ENCODE measurements at places on chromosomes 12 and 14.

GRCh38 chr12:13024531-13024916 lies 19.7 kb upstream of the FAM234B start:
- no peak for DNase-seq

DNA sequence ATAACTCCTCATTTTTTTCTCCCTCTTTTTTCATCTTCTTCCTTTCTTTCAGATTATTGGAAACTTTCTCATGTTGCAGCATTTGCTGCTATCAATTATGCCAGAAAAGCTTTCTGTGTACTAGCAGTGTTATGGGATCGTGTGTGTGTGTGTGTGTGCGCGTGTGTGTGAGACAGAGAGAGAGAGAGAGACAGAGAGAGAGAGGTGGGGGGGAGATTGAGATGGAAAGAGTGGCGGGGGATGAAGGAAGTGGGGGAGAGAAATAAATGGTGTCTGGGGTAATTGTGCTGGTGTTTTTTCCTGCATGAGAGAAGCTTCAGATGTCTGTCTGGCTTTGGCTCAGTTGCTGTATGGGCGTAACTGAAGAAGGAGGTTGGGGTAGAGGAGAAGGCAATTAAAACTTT lies 268.9 kb downstream of the RAD51B start:
- DNase-seq = peak; percentile 28

DNA sequence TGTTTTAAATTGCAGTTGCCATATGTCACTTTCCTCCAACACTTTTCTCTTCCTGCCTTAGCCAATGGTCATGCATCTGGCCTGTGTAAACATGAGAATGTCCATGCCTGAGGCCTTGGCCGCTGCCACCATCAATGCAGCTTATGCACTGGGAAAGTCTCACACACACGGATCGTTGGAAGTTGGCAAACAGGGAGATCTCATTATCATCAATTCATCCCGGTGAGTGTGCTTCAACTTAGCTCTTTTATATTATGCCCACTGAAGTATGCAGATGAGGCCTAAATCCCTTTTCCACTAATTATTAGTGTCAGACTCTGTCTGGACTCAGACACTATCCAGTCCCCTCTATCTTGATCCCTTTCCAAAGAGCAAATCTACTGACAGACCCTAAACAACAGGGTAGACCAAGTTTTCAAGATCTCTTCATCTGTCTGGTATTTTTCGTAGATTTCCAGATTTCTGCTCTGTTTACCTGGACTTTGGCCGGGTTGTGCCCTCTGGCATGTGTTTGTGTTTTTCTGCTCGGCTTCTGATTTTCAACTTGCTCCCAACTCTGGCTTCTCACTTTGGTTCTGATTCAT lies 23.2 kb downstream of the AMDHD1 start:
- no peak for DNase-seq

DNA sequence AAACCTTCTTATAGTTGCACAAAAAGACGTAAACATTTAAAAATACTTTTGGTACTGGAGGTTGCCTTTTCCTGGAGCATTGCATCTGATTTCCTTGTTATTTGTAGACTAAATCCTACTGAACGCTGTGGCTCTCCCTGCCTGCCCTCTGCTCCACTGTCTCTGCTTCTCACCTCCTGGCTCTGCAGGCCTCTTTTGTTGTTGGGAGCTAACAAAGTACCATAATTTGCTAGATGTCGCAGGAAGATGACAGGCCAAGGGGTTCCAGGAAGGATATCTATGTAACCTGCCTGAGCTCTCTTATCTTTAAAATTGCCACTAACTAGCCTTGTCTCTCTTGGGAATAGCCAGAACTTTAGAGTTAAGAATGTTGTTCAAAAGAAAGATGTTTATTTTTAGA lies 21.4 kb downstream of the SYNE2 start:
- DNase-seq = no peak

DNA sequence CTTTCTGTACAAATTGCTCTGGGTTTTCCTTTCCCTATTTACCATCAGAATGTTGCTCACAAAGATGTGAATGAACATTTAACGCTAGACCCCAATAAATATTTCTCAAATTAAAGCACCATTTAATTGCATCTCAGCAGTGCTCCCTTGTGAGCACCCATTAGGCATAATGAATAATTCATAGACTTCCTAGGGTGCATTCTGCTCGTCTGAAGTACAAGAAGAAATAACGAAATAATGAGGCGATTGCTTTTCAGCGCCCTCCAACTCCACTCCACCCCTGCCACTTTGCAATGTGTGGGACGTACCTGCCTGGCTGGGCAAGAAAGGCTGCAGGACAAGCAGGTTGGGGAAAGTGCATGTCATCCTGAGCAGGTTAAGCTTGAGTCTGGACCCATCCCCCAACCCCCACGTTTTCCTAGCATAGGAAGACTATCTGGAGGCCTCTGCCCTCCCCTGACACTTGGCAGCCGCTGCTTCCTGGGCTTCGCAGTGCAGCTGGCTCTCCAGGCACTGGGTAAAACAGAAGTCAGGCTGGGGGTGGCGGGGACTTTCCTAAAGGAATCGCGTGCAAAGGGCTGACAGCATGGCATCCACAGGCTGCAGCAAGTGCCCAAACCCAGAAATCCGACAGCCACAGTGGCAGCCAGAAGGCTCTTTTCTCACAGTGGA lies 253.7 kb downstream of the DUSP6 start:
- no peak for DNase-seq

DNA sequence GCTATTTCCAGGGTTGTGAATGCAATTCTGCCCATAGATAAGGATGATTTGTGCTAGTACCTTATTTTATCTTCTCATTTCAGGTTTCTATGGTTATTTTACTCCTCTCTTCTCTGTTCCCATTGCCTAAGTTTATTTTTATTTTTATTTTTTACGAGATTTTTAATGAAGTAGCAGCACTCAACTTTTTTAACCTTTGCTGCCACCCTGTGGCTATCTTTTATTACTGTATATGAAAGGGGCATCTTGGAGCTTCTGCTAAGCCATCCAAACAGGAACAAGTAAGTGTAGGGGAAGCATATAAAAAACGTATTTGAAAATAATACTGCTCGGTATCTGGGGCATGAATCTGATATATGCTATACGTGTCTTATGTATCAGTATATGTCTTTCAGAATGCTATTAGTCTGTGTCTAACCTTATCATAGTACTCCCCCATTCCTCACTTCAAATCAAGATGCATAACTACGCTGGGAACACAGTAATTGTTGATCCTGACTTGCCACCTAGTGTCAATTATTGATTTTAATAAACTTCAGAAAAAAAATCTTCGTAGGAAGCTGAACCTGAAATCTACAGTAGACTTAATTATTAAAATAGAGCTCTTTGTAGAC lies 60.3 kb downstream of the KLRG1 start:
- DNase-seq = peak; percentile 73

DNA sequence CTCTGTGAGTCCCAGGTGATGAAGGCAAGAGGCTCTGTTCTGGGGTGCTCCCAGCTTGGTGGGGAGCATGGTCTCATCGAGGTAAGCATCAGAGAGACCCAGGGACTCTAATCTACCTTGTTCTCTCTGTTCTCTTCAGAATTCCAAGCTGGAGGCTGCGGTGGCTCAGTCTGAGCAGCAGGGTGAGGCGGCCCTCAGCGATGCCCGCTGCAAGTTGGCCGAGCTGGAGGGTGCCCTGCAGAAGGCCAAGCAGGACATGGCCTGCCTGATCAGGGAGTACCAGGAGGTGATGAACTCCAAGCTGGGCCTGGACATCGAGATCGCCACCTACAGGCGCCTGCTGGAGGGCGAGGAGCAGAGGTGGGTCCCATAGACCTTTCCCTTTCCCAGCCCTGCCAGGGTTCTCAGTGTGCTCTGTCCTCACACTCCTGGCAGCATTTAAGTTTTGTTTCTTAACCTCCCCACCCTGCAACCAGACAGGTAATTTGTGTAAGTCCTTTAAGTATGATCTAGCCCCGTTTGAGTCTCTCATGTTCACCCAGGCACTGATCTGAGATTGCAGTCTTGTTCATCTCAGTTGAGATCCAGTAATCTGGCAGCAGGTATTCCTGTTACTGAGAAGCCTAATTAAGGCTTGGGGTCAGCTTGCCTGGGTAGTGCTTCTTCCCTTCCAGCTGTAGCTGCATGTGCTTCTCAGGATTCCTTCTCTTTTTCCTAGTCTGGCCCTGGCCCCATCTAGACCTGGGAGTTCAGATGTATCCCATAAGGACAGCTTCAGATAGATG lies 14.8 kb upstream of the KRT81 start:
- no peak for DNase-seq

- peak; percentile 13 for DNase-seq
These were observed 24.7 kb downstream of the ITPK1 start for GRCh38 chr14:93090826-93091555.

DNA sequence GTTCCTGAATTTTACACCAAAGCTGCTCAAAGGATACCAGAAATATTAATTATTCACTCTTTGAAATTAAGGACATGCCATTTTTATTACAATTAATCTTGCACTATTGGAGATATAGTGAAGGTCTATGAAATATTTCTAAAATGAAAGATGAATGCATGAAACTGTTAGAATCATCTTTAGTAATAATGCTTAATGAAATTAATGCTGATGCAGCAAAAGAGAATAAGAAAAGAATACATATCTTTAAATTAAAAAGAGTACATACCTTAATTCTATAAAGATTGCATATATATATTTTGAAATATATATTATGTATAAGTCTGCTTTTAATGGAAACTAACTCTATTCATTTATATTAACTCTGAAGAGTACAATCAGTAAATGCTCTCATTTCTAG lies 236.0 kb downstream of the ALX1 start:
- no peak for DNase-seq

- peak; percentile 5 for DNase-seq
These were observed 245.8 kb upstream of the PDZRN4 start for GRCh38 chr12:40942326-40942725.

DNA sequence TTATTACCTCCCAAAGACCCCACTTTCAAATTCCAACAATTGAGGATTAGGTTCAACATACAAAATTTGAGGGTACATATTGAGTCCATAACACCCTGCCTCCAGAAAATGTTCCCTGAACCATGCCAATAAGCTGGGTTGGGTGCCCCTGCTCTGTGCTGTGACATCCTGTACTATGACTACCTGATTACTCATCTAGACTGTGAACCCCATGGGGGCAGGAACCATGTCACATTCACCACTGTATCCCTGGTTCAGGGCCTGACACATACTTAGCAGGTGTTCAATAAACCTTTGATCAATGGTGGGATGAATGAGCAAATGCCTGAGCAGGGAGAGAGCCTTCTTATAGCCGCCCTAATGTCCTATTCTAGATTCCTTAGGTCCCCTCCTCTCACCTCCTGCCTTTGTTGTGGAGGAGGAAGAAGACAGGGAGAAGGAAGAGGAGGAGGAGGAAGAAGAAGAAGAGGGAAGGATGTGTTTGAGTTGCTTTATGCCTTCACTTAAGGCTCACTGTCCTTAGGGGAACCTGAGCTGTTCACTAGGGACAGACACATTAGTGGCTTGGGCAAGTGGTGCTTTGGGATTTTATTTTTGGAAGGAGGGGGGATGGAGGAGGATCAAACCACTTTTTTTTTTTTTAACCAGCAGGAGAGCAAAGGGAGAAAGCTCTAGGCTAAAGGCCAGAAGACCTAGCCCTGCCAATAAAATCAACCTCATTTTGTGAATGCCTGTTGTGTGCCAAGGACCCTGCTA lies 21.3 kb downstream of the GPR68 start:
- DNase-seq = no peak

DNA sequence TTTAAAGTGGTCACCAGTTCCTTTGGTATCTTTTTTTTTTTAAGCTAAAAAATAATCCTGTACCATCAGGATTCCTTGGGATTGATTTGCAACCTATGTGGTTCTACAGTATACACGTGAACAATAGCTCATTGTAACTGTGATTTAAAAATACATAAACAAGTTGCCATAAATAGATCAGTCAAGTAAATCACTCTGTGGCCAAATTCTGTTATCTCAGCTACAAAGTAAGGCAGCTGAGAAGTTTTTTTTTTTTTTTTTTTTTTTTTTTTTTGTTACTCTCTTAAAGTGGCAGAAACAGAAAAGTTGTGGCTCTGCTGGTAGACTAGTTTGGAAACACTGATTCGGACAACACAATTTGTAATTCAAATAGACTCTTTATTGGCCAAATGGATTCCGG lies 104.5 kb downstream of the PRICKLE1 start:
- DNase-seq = peak; percentile 25

GRCh38 chr14:76953311-76953945 lies 75.1 kb downstream of the IRF2BPL start:
- DNase-seq = peak; percentile 79

- no peak for DNase-seq
These were observed 251.5 kb upstream of the LMO3 start for GRCh38 chr12:16857456-16857923.

Measured in fibroblast of the aortic adventitia (primary cell).